ENCODE measurements at places on chromosomes 13 and 19. TPM values are rescaled to one million over a fixed set of nuclear protein-coding genes. Genes with fewer than 3 reads are reported as not detected.

GRCh38 chr13:51801631-51802099, 2.3 kb downstream of the DHRS12 start:
- DNase-seq: no peak

- DNase-seq: peak; percentile 84
Observed at GRCh38 chr13:27170221-27170515, 1.4 kb downstream of the USP12 start.

DNA sequence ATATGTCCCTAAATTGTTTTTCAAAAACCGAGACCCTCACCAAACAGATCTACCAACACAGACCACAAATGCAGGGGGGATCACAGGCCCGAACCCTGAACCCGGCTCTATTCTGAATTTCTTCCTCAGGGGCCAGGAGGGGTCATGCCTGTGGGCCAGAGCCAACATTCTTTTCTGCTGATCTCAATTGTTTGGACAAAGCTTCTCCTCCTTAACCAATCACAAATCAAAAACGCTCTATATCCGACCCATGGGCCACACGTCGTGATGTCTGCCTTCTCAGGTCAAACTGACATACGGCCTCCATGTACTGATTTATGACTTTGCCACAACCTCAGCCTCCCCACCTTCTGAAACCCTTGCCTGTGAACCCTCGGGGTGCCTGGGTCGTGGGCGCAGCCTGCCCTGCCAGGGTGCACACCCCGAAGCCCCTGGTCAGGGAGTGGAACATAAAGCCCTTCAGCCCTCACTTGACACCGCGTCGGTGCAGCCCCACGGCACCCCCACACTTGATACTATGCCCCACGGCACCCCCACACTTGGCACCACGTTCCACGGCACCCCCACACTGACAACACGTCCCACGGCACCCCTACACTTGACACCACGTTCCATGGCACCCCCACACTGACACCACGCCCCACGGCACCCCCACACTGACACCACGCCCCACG, 58.4 kb upstream of the C13orf46 start:
- DNase-seq: peak; percentile 75

GRCh38 chr13:21957833-21958232, 287.0 kb downstream of the FGF9 start:
- DNase-seq: peak; percentile 75

DNA sequence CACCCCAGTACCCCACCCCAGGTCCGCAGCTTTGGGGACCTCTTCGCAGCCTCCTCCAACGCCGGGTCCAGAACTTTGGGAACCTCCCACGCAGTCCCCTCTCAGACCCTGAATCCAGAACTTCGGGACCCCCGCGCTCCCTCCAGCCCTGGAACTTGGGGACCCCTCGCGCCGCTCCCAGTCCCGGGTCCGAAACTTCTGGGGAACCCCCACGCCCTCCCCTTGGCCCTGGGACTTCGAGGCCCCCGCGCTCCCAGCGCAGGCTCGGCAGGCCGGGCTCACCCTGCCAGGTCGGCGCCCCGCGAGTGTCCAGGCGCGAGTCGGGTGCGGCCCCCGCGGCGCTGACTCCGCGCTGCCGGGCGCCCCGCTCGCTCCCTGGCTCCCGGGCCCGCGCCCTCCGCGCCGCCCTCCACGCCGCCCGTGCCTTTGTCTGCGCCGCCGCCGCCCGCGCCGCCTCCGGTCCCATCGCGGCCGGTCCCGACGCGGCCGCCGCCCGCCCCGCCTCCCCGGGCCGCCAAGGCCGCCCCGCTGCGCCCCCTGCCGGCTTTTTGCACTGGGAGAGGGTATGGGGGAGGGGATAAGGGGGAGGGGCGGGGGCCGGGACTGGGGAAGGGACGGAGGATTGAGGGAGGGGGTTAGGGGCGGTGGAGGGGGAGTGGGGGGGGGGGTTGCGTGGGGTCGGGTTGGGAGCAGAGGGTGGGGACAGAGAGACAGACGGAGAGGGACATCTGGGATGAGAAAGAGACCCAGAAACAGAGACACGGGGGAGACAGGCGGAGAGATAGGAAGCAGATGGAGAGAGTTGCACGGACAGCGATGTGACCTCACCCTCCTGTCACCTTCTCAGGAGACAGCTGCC, at the start of gene HOMER3:
Gene HOMER3 (minus strand): TSS at position 449 of the 859 bp plus-strand sequence. CDS start 2,235 bp downstream, outside the sequence.
- DNase-seq: peak; percentile 39

The SIAH3 gene
- polyA plus RNA-seq: under 0.01 TPM

DNA sequence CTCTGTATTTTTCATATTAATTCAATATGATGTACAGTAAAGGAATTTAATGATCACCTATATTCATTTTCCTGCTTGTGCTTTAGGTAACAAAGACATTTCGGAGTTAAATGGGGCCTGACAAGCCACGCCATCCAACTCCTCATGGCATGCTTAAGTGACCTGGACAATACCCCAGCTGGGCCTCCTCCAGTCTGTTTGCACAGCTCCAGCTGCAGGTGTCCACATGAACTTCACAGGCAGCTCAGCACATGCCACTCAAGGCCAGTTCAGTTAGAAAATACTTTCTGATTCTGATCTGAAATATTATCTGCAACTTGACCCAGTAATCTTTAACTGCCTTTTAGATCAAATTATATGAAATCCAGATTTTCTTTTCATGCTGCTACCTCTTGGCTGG, 89.6 kb upstream of the SLC15A1 start:
- no peak for DNase-seq

- DNase-seq: no peak
Observed at GRCh38 chr13:43359536-43359935, 336.1 kb downstream of the DNAJC15 start.

The MEIOSIN gene
- polyA plus RNA-seq: not detected

The KLK8 gene
- not detected for polyA plus RNA-seq

- peak; percentile 46 for DNase-seq
Observed at GRCh38 chr19:18386543-18387271, 749 bp downstream of the GDF15 start.

GRCh38 chr19:703651-704446, 4.9 kb upstream of the PALM start:
- peak; percentile 18 for DNase-seq

GRCh38 chr13:21901811-21902708, 231.2 kb downstream of the FGF9 start:
- DNase-seq: peak; percentile 4
